Bronchial smooth muscle cell (primary cell): ENCODE measurements at places on chromosomes 7 and 10. TPM values are rescaled to one million over a fixed set of nuclear protein-coding genes. Genes with fewer than 3 reads are reported as not detected.

Gene OPN4
- not detected in 2 replicates for total RNA-seq

Gene FASTK
- 55.0 and 57.5 TPM in 2 replicates for total RNA-seq

Gene FAM180A
- 14.7 and 20.2 TPM in 2 replicates for total RNA-seq

Gene CYP2W1
- total RNA-seq: 0.16 TPM in 1 of 2 replicates, not detected in the other

Gene AZGP1
- not detected in 2 replicates for total RNA-seq

Gene WDR86
- total RNA-seq: 0.95 and 3.8 TPM in 2 replicates

Gene SFTPD
- not detected in 2 replicates for total RNA-seq

Gene HACD1
- 5.8 and 20.6 TPM in 2 replicates for total RNA-seq

Gene GPR15LG
- total RNA-seq: not detected in 2 replicates
